Pancreas (tissue), 10 donors: ENCODE measurements at places on chromosomes 16 and 17. TPM values are rescaled to one million over a fixed set of nuclear protein-coding genes. Genes with fewer than 3 reads are reported as not detected.

- DNase-seq: no peak
Observed at GRCh38 chr17:33369149-33369548, 76.1 kb upstream of the ASIC2 start.

DNA sequence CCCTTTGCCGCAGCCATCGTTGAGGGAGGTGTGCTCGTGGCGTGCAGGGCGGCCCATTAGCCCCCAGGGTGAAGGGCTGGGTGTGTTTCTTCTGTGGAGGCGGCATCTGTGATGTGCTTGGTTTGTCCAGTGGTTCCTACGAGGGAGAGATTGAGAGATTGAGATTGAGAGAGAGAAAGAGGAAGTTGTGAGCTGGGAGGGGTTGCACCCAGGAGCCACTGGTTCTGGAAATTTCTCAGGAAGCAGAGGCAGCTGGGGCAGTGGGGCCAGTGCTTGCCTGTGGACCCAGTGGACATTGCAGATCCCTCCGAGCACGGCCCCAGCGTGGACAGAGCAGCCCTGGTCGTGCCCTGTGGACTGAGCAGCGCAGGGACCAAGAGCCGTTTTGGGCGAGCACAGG lies 72.0 kb upstream of the ZNF750 start:
- DNase-seq: no peak

DNA sequence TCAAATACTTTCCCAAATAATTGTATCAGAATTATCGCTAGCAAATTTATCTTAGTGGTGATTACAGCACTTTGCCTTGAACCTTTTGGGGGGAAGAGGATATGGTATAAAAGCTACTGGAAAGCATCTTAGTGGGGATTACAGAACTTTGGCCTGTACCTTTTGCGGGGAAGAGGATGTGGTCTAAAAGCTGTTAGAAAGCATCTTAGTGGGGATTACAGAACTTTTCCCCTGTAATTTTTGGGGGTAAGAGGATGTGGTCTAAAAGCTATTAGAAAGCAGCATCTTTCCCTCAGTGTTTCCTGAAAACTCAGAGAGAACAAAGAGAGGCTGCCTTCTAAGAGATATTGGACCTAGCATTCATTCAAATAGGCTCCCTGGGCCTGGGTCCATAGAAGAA lies 4.1 kb downstream of the SLFN12 start:
- no peak for DNase-seq

DNA sequence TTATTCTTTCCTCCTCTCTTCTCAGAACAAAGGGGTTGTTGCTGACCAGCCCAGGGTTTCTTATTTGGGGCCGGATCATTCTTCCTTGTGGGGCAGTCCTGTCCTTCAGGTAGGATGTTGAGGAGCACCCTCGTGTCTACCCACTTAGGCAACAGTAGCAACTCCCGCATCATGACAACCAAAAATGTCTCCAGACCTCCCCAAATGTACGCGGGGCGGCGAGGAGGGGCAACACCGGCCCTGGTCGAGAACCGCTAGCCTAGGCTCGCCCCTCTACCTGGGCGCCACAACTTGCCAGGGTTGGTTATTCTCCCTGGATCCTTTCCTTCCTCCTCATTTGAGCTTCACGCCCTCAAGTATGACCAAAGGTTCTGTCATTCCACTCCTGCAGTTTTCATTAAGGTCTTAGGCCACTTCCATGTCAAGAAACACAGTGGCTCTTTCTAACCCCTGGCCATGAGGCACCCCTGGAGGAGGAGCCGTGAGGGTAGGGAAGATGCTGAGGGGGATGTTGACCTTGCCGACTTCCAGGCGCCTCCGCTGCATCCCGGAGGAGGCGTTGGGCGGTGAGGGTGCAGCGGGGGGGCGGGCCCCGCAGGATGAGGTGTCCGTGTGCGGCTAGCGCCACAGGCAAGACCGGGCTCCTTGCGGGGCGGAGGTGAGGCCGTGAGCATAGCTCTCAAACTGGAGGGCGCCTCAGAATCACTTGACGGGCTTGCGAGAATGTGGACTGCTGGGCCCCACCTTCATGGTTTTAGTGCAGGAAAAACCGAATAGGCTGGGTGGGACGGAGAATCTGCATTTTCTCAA lies 712 bp upstream of the SPECC1 start:
- peak; percentile 65 for DNase-seq

- DNase-seq: no peak
Observed at GRCh38 chr17:79600681-79601131, 10.1 kb downstream of the RBFOX3 start.

DNA sequence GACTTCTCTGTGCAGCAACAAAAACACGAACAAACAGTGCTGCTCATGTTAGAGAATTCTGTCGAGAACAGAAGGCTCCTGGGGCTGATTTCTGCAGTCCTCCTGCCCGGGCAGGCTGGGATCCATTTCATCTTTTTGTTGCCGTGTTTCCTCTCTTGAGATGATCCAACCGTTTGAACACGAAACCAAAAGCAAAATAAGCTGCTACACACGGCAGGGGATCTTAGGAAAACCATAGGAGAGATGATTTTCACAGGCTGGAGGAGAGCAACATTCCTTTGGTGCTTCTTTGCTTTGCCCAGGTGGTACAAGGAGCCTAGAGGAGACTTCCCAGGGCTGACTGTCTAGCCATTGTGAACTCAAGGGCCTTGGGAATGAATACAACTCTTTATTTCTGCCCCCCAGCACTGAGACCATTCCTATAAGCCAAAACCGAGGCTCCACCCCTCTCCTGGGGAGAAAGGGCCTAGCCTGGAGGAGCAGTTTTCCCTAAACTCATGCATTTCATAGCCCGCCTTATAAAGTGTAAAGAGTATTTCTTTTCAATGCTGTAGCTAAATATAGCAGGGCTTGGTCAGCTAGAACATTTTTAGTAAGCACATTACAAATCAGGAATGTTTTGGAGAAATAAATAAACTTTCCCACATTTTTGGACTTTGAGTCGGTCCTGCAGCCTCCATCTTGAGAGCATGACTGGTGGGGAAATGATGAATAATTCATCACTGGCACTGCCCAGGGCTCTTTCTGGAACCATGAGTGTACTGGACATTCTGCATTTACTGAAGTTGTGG lies 7.7 kb downstream of the FOXL1 start:
- DNase-seq: no peak

DNA sequence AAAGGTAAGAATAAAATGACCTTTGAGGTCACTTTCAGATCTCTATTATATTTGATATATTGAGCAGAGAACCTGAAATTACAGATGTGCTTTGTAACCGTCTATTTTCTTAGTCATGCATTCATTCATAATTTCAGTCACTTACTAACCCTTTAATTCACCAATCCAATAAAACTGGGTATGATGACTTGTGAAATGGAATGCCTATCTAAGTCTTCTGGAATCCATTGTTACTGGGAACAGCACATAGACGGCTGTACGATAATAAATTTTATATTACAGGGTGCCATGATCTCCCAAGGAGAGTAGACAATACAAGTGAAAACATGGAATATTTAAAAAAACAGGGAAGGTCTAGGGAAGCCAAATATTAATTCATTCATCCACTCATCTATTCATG lies 22.9 kb downstream of the CDH11 start:
- no peak for DNase-seq

- DNase-seq: no peak
Observed at GRCh38 chr16:85746460-85747215, 4.3 kb downstream of the C16orf74 start.

DNA sequence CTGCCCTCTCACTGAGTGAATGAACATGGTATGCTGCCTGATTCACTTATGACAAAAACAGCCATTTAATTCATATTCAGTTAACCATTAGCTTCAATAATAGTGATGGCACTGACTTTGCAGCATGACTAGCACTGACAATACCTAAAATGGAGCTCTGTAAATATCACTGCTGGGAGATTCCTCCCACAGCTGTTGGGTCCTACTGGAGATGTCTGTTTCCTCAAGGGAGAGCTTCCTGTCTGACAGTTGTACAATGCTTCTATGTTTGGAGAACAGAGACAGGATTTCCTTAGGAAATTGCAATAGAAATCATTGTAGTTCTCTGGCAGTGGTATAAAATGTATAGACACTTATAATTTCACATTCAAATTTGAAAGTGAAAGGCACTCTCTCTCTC lies 695.9 kb upstream of the CDH8 start:
- no peak for DNase-seq

DNA sequence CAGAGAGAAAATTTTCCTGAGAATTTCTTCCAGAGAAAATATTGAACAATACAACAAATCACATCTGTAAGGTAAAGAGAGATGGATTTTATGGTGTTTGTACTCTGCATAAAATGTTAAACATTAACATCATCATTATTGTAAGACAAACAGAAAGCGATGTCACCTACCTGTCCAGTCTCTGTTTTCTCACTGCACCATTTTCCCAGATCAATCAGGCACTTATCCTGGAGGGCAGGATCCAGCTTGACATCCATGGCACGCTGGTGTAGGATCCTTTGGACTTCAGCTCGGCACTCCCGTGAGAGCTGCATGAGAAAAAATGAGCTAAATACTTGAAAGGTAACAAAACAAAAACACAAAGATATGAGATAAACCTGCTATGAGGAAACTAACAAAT lies 55.9 kb upstream of the CLEC18B start:
- DNase-seq: no peak

DNA sequence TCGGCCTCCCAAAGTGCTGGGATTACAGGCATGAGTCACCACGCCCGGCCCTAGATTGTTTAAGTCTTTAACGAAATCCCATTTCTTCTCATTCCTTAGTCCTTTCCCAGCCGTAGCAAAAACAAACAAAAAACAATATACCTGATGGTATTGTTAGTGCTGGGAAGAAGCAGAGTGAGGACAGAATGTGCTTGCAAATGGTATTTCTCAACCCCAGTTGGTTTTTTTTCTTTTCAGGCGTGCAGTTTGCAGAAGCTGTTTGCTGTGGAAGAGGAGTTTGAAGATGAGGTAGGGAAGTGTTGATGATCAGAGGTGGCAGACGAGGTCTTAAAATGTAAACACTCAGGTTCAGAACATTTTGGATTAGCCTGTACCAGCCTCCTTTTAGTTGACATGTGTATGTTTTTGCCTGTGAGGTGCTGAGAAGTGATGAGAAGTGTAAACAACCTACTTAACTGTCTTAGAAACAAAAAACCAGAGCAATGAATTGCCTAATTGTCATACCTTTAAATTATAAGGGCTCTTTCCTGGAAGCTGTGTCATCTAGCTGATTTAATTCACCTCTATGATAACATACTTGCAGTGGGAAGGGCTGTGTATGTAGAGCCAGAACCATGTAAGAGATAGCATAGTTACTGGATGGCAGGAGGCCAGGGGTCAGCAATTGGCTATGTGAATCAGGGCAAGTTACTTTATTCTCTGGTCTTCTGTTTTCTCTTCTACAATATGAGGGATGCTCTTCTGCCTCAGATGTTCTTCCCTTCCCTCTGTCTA lies 3.4 kb downstream of the HROB start:
- no peak for DNase-seq

DNA sequence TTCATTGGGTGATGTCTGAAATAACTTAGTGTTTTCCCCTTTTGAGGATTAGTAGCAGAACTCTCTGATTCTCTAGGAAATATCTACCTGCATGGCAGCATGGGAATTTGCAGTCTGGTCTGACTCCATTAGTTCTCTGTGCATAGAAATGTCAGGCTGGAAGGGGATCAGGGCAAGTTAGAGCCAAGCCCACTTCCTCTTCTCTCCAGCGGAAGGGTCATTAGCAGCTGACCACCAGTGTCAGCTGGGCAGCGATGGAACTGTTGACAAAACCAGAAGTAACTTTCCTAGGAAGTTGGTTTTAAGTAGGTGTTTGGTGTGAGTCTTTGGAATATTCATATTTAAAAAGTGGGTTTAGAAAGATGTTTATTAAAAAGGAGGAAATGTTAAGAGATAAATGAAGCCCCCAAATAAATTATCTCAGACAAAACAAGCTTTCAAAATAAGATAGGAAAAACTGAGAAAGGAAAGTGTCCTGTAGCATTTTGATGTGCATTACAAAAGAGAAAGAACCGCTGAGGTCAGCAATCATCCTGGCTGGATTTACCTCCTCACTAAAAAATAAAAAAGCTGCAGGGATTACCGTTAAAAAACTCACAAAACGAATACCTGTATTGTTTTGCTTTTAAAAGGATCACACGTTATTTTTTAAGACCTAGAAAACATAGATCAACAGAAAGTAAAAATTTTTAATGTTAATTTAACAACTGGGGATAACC lies 32.4 kb upstream of the MMD start:
- DNase-seq: no peak

DNA sequence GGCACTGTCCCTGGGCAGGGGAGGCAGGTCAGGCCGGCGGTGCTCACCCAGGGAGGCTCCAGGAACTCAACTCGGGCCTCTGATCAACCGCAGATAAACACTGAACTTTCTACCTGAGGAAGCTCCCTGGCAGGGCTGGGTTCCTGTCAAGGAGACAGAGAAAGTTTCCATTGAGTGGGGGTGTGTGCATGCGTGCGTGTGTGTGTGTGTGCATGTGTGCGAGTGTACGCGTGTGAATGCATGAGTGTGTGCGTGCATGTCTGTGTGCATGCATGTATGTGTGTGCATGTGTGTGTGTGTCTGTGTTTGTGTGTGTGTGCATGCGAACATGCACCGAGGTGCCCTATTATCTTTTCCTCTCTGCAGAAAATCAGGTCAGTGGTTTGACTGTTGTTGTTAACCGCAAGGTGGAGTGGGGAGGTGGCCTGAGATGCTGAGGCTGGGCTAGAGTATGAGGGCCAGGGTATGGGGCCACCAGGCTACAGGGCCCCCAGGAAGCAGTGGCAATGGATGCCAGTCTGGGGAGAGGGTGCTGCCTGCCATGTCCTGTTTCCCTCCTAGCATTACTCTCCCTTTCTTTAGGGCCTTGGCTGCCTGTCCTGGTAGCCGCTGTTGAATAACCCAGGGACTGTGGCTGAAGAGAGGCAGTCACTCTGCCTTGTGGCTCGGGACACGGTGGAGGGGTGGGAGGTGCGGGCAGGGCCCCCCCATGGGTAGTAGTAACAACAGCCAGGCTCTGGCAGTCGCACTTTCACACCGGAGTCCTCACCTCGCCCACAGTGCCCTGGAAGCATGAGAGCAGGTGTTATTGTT lies 24.0 kb downstream of the CCR7 start:
- DNase-seq: no peak

GRCh38 chr17:78429618-78429995 lies 51.2 kb downstream of the PGS1 start:
- DNase-seq: no peak

DNA sequence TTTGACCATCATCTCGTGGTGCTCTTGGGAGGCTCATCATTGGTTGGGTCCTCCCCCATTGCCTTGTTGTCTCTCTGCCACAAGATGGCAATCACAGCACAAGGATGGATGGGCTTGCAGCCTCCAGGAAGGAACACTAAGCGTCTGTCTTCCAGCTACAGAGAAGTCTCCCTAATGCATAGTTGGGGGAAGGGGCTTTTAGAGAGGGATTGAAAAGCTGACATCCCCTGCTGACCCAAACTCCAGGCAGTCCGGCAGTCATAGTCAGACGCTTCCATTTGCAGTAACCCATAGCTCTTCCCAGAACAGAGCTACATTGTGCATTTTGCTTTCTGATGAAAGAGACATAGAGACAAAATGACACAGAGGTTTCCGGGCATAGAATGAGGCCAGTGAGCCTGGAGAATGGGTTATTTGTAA lies 111.4 kb downstream of the UTP18 start:
- peak; percentile 34 for DNase-seq

The NUPR1 gene
- total RNA-seq: 139 TPM

The GRN gene
- total RNA-seq: 229 TPM

The MYH2 gene
- not detected for total RNA-seq

The GH1 gene
- total RNA-seq: not detected

The WNT3 gene
- 0.72 TPM for total RNA-seq

The PARD6A gene
- 8.6 TPM for total RNA-seq
